ENCODE measurements at places on chromosomes 11 and 22. TPM values are rescaled to one million over a fixed set of nuclear protein-coding genes. Genes with fewer than 3 reads are reported as not detected.

PHF21B gene
- not detected for total RNA-seq

WNT11 gene
- 4.8 TPM for total RNA-seq

MAP6 gene
- 0.25 TPM for total RNA-seq

PAMR1 gene
- 3.6 TPM for total RNA-seq

FAM180B gene
- total RNA-seq: not detected

TRIM49D2 gene
- total RNA-seq: not detected

SMTNL1 gene
- total RNA-seq: not detected

TUBGCP6 gene
- total RNA-seq: 20.9 TPM

PDGFD gene
- total RNA-seq: 1.5 TPM

SHANK2 gene
- total RNA-seq: 36.4 TPM

- no peaks in the 10 kb centered on the region for H3K36me3 ChIP-seq
- H3K27me3 ChIP-seq: no peaks in the 10 kb centered on the region
- peaks cover 21% of the 10 kb centered on the region for H3K4me1 ChIP-seq
- no peak overlapping the region for H3K4me3 ChIP-seq
- H3K27ac ChIP-seq: no peak overlapping the region
- DNase-seq: no peak
These were observed 670 bp downstream of the MYEOV start for GRCh38 chr11:69294571-69295078.

DNA sequence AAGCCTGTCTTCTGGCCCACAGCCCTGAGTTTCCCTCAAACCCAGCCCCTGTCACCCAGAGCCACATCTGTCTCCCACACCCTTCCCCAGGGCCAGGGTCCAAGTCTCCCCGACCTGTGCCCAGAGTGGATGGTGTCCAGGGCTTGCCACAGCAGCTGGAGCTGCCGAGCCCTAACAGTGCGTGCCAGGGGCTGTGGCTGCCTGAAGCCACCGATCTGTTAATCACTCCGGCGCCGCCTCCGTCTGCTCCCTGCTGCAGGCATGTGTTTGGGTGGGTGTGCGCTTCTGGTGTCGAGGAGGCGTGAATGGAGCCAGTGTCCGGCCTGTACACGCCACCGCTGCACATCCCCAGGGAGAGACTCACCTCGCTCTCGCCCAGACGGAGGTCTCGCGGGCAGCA is 26.1 kb downstream of the SHISAL1 start:
- no peak for DNase-seq
- H3K36me3 ChIP-seq: no peaks in the 10 kb centered on the region
- H3K27me3 ChIP-seq: no peaks in the 10 kb centered on the region
- no peaks in the 10 kb centered on the region for H3K4me1 ChIP-seq

DNA sequence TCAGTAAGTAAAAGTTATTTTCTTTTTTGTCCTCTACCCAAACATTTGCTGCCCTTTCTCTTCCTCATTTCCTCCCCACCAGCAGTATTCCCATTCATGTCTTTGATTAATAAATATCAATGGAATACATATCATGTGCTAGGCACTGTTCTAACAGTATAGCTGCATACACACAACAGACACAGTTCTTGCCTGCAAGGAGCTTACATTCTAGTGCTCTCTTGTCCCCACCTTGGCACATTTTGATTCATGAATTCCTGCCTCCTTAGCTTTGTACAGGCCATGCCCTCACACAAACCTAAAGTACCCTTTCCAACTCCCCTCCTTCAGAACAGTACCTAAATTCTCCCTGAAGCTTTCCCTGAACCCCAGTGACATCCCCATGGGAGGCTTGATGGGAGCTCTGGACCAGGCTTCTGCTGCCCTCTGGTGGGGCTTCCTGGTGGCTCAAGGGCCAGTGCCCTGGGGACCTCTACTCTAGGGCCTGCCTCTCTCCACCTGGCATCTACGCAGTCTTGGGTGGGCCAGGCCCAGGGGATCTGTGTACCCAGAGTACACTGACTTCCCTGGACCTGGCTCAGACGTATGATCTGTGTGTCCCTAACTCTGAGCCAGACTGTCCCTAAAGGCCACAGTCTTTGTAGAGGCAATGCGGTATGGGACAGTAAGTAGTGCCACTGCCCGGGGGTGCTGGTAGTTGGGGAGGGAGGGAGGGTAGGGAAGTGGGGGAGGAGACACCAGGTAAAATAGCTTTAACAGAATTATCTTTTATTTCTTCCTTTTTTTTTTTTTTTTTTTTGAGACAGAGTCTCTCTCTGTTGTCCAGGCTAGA is 14.1 kb downstream of the RPS13 start:
- no peaks in the 10 kb centered on the region for H3K36me3 ChIP-seq
- no peak overlapping the region for H3K27ac ChIP-seq
- peak; percentile 74 for DNase-seq
- no peak overlapping the region for H3K4me3 ChIP-seq
- H3K4me1 ChIP-seq: no peaks in the 10 kb centered on the region

GRCh38 chr11:5226732-5227310 is at the start of gene HBB:
Gene HBB, minus strand, starts transcription at chr11:5227071. Its CDS starts 50 bp downstream, at chr11:5227021.
- H3K27ac ChIP-seq: no peak within 1 kb of the TSS
- H3K4me1 ChIP-seq: no peaks in the 10 kb centered on the region
- peak; percentile 76 for DNase-seq
- H3K27me3 ChIP-seq: no peaks in the 10 kb centered on the region
- H3K4me3 ChIP-seq: no peak within 1 kb of the TSS

DNA sequence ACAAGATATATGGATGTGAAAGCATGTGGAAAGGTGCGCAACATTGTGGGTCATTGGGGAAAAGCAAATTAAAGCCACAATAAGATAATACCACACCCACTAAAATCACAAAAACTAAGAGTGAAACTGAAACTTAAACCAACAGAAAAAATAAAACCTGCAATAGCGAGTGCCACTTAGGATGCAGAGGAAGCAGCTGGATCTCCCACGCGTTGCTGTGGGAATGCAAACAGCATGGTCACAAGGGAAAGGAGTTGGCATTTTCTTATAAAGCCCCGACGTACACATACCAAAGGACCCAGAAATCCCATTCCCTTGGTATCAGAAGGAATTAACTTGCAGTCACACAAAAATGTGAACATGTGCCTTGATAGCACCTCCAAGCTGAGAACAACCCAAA is 712.0 kb downstream of the TBC1D22A start:
- H3K36me3 ChIP-seq: no peaks in the 10 kb centered on the region
- H3K27ac ChIP-seq: no peak overlapping the region
- no peaks in the 10 kb centered on the region for H3K4me1 ChIP-seq
- no peak overlapping the region for H3K4me3 ChIP-seq

- no peaks in the 10 kb centered on the region for H3K36me3 ChIP-seq
- no peaks in the 10 kb centered on the region for H3K27me3 ChIP-seq
- no peaks in the 10 kb centered on the region for H3K4me1 ChIP-seq
- H3K27ac ChIP-seq: no peak overlapping the region
These were observed 43.0 kb downstream of the BTG4 start for GRCh38 chr11:111469200-111469599.

GRCh38 chr22:42439821-42440674 is 7.8 kb upstream of the NFAM1 start:
- H3K4me1 ChIP-seq: peaks cover 8% of the 10 kb centered on the region
- H3K4me3 ChIP-seq: no peak overlapping the region
- H3K27ac ChIP-seq: peak overlapping the region; percentile 71
- DNase-seq: no peak
- no peaks in the 10 kb centered on the region for H3K36me3 ChIP-seq

DNA sequence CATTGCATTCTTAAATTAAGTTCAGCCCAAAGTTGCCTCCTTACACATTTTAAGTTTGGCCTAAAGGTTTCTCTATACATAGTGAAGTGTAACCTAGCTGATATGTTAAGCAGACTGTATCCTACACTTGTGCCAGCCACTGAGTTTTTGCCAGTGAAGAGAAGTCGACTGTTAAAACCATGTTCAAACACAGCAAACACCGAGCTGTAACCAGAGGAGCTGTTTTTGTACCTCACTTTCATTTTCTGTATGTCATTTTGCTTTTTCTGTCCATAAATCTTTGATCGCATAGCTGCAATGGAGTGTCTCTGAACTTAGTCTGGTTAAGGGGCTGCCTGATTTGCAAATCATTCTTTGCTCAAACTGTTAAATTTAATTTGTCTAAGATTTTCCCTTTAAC is 403.7 kb downstream of the LUZP2 start:
- H3K36me3 ChIP-seq: no peaks in the 10 kb centered on the region
- H3K4me3 ChIP-seq: peak overlapping the region; percentile 27
- H3K27me3 ChIP-seq: no peaks in the 10 kb centered on the region
- H3K27ac ChIP-seq: no peak overlapping the region

DNA sequence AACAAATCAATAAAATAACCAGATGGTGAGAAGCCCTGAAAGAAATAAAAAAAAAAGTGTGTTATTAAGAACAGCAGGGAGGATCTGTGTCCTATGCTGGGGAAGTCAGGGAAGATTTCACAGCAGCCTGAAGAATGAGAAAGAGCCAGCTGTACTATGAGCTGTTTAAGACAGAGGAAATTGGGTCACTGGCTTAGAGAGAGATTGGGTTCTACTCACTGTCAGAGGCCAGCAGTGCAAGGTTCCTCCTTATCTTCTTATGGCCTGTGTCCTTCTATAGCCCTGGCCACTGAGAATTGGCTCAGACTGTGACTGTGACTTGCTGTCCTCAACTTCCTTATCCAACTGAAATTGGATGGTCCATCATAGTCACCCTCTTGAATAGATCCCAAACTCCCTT is 54.8 kb upstream of the FDX1 start:
- H3K27me3 ChIP-seq: no peaks in the 10 kb centered on the region
- no peak overlapping the region for H3K4me3 ChIP-seq
- no peaks in the 10 kb centered on the region for H3K36me3 ChIP-seq
- no peak for DNase-seq

- no peak overlapping the region for H3K27ac ChIP-seq
- no peaks in the 10 kb centered on the region for H3K27me3 ChIP-seq
- no peak for DNase-seq
- no peaks in the 10 kb centered on the region for H3K4me1 ChIP-seq
These were observed 176.5 kb upstream of the UBASH3B start for GRCh38 chr11:122478986-122479385.

GRCh38 chr11:91041626-91042025 is 818.8 kb upstream of the CHORDC1 start:
- no peaks in the 10 kb centered on the region for H3K4me1 ChIP-seq
- H3K4me3 ChIP-seq: no peak overlapping the region
- H3K27ac ChIP-seq: no peak overlapping the region
- DNase-seq: no peak
- no peaks in the 10 kb centered on the region for H3K36me3 ChIP-seq

DNA sequence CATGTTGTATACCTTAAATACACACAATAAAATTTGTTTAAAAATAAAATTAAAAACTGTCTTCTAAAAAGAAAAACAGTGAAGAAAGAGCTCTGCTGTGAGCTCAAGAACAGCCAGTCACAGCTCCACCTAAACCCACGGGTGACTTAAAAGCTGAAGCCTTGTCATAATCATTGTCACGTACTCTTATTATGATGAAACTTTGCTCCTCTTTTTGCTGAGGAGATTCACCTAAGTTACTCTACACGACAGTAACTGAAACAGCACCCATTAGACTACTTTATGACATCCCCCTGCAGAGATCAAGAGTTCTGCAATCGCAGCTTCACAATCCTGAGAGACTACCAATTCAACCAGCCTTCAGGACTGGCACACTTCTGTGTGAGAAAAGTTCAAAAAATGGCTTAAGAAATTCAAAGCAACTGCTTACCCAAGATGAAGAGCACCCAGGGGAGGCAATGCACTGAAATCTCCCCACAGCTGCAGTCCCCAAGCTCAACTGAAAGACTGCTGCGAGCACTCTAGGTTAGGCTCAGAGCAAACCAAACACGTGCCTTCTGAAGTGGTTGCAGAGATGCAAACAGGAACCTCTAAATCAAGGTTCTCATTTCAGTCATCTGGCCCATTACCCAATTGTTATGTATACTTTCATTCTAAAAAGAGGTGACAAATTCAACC is at the start of gene JAML:
Gene JAML, minus strand, starts transcription at position 501 of the 678 bp plus-strand sequence. CDS start 10,145 bp downstream, outside the sequence.
- no peaks in the 10 kb centered on the region for H3K36me3 ChIP-seq
- H3K4me3 ChIP-seq: peak within 1 kb of the TSS; percentile 28
- peak within 1 kb of the TSS; percentile 22 for H3K27ac ChIP-seq
- no peaks in the 10 kb centered on the region for H3K27me3 ChIP-seq

DNA sequence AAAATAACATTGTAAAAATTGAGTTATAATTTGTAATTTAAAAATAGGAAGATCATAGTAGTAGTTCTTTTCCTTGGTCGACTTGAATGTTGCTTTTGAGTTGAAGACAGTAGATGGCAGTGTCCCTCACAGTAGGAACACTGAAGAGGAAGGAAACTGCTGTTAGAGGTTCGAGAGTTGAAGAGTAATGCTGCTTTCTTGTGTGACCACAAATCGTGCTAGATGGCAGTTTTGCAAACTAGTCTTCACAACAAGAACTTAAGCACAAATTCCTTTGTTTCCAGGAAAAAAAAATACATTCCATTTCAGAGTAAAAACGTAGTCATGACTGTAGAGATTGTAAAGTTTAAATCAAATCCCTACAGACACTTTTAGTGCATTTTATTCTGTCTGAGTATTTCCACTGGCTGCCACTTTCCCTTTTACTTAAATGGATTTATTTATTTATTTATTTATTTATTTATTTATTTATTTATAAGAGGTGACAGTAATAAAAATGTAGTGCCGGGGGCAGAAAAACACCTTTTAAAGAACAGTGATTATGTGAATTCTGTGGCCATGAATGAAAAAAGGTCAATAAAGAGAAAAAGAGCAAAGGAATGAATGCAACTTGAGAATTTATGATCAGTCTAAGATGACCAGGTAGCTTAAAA is 54.6 kb downstream of the SPECC1L start:
- H3K4me3 ChIP-seq: peak overlapping the region; percentile 61
- no peaks in the 10 kb centered on the region for H3K27me3 ChIP-seq
- DNase-seq: no peak
- H3K4me1 ChIP-seq: peaks cover 28% of the 10 kb centered on the region

DNA sequence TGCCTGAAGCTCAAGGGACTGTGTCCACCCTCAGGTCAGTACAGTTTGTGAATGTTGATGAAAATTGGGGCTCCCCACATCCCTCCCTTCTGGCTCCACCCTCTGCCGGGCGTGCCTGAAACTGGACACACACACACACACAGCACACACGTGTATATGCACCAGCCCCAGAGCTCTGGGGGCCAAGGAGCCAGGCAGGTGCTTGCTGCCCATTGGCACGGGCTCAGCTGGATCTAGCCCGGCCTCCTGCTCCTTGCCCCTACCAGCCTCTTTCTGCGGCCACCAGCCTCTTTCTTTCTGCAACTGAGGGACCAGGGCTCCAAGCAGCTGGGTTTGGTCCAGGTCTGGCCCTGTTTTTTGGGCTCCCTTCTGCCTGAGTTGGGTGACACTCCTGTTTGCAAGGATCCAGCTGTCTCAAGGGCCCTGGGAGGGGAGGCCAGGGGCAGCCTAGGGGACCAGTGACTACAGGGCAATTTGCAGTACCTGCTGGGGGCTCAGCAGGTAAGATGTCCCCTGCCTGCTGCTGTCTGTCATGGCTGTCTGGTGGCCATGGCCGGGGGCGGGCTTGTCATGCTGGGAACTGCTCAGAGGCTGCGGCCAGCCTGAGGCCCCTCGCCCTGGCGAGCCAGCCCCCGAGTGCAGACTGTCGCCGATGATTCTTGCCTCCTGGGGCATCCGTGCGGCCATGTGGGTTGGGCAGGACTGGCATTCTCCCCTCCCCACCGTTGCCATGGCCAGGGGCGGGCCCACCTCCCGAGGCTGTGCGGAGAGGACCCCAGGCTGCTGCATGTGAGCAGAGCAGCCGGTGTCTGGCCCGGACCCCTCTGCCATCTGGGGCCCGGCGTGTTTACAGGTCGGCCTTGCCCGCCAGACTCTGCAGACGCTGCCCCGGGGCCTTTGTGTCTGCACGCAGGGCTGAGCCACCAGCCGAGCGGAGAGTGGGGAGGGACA is 51.5 kb upstream of the PPARA start:
- peaks cover 5% of the 10 kb centered on the region for H3K4me1 ChIP-seq
- no peaks in the 10 kb centered on the region for H3K27me3 ChIP-seq
- no peak for DNase-seq
- H3K4me3 ChIP-seq: no peak overlapping the region

- no peaks in the 10 kb centered on the region for H3K27me3 ChIP-seq
- H3K36me3 ChIP-seq: no peaks in the 10 kb centered on the region
- peaks cover 26% of the 10 kb centered on the region for H3K4me1 ChIP-seq
- no peak overlapping the region for H3K4me3 ChIP-seq
- no peak for DNase-seq
These were observed 41.2 kb upstream of the KLHL35 start for GRCh38 chr11:75474240-75474639.
